Left lung (tissue), 14 donors: ENCODE measurements at places on chromosomes 1 and 21. TPM values are rescaled to one million over a fixed set of nuclear protein-coding genes. Genes with fewer than 3 reads are reported as not detected.
A peak's percentile ranks its signal among the peaks of the same experiment; 100 is the strongest.

DNA sequence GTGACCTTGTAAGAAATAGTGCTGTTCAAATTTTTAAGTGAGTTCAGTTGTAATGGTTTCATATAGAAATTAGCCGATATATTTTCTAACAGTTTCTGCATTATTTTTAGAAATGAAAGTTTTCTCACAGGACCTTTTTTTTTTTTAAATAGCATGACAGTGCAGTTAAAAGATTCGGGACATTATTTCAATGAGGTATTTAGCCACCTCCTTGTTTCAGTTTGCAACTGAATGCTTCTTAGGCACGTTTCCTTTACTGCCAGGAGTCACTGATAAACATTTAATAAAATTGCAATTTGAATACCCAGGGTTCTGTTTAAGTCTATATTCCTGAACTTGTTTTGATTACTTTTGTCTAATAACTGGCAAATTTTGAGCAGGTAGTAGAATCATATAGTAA is 304.7 kb downstream of the TM2D1 start:
- no peaks in the 10 kb centered on the region for H3K27me3 ChIP-seq
- H3K27ac ChIP-seq: no peak overlapping the region
- H3K36me3 ChIP-seq: no peaks in the 10 kb centered on the region
- no peak for DNase-seq

CALML6 gene
- polyA plus RNA-seq: 0.80 TPM

DNA sequence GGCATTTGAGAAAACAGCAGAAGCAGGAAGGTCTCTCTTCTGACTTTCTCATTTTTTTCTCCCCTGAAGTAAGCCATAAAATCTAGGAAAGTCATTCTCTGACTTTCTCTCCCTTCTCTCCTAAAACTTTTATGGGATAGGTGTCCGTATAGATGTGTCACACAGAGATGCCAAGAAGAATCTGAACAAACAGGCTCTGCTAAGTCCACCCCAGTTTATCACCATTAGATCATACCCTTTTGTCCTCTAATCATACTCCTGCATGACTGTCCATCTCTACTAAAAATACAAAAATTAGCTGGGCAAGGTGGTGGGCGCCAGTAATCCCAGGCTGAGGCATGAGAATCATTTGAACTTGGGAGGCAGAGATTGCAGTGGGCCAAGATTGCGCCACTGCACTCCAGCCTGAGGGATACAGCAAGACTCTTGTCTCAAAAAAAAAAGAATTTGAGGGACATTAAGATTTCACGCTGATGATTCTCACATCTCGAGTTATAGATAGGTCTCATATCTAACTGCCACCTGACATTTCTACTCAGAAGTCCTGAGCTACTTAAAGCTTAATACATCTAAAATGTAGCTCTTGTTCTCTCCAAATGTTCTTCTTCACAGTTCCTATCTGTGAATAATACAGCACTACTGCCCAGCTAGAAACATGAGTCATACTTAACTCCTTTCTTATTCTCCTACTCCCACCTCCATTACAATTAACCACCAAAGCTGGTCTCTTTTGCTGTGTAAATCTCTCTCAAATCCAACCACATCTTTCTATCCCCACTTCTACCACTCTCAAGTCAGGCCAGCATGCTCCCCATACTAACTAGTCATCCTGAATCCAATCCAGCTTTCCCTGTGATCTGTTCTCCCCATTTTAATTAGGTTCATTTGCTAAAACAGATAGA is 47.7 kb downstream of the ZNF644 start:
- no peaks in the 10 kb centered on the region for H3K36me3 ChIP-seq
- no peak overlapping the region for H3K4me3 ChIP-seq
- no peaks in the 10 kb centered on the region for H3K27me3 ChIP-seq
- DNase-seq: no peak
- H3K4me1 ChIP-seq: no peaks in the 10 kb centered on the region
- no peak overlapping the region for H3K27ac ChIP-seq

DNA sequence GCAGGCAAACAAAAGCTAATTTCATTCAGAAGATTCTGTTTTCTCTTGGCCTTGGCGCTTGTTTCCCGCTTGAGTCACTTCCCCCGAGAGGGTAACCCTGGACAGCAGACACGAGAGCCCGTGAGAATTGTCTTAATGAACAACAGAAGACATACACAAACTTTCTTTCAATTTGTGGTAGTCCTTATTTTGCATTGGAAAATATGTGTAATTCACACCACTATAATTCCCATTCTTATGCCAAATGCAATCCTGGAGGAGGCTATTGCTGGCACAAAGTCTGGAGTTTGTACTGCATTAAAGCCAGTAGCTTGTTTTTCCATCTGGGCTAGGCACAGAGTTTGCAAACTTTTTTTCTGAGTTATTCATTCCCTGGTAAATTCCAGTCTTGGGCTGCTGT is 109.8 kb upstream of the IVNS1ABP start:
- no peak overlapping the region for H3K4me3 ChIP-seq
- H3K36me3 ChIP-seq: no peaks in the 10 kb centered on the region
- no peak for DNase-seq
- H3K27me3 ChIP-seq: no peaks in the 10 kb centered on the region

- H3K36me3 ChIP-seq: peaks cover 18% of the 10 kb centered on the region
- DNase-seq: no peak
- H3K4me3 ChIP-seq: no peak overlapping the region
Measured at GRCh38 chr1:31902510-31902860, 35.7 kb downstream of the PTP4A2 start.

NTNG1 gene
- polyA plus RNA-seq: 26.7 TPM

- H3K4me1 ChIP-seq: no peaks in the 10 kb centered on the region
- no peaks in the 10 kb centered on the region for H3K36me3 ChIP-seq
- DNase-seq: no peak
- H3K4me3 ChIP-seq: no peak overlapping the region
- no peaks in the 10 kb centered on the region for H3K27me3 ChIP-seq
Measured at GRCh38 chr1:82064691-82065090, 264.0 kb downstream of the ADGRL2 start.

GRCh38 chr1:12426030-12426429 is 192.0 kb downstream of the DHRS3 start:
- H3K4me3 ChIP-seq: no peak overlapping the region
- peaks cover 14% of the 10 kb centered on the region for H3K36me3 ChIP-seq
- DNase-seq: no peak
- no peaks in the 10 kb centered on the region for H3K4me1 ChIP-seq
- H3K27me3 ChIP-seq: no peaks in the 10 kb centered on the region

DNA sequence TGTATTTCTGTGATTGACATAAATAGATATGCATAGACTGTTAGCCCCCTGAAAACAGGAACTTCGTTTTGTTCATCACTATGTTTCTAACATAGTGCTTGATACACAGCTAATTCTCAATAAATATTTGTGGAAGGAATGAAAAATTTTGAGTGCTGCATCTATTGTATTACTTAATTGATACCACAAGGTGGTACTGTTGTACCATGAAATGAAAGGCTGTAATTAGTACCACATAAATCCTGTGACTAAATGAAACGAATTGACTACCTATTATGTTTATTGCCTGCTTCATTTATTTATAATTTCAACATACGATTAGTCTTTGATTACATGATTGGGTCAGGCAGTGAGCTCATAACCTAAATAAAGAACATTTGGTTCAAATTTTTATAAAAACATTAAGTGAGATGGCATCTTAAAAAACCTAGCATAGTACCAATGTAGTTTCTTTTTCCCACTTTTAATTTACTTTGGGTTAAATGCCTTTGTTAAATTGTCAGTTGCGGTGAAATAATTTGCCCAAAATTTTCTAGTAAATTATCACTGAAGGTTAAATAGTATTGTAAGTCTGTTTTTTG is 15.0 kb upstream of the TGFB2 start:
- H3K27me3 ChIP-seq: no peaks in the 10 kb centered on the region
- H3K27ac ChIP-seq: no peak overlapping the region
- no peaks in the 10 kb centered on the region for H3K4me1 ChIP-seq
- no peak overlapping the region for H3K4me3 ChIP-seq

- H3K4me3 ChIP-seq: no peak overlapping the region
- H3K27me3 ChIP-seq: no peaks in the 10 kb centered on the region
- no peaks in the 10 kb centered on the region for H3K36me3 ChIP-seq
- H3K27ac ChIP-seq: no peak overlapping the region
- H3K4me1 ChIP-seq: no peaks in the 10 kb centered on the region
Measured at GRCh38 chr1:28313702-28314546, 14.9 kb upstream of the MED18 start.

DNA sequence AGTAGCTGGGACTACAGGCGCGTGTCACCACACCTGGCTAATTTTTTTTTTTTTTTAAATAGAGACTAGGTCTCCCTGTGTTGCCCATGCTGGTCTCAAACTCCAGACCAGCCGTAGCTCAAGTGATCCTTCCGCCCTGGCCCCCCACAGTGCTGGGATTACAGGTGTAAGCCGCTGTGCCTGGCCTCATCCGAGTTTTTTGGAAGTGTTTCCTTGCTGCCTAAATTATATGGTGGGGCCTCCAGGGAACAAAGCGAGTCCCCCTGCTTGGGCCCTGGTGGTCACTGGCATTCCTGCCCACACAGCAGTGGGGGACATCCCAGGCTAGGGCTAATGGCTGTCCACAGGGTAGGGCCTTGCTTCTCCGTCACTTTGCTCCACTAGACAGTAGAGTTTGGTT is 143.8 kb downstream of the PCBP3 start:
- no peaks in the 10 kb centered on the region for H3K27me3 ChIP-seq
- H3K27ac ChIP-seq: no peak overlapping the region
- no peaks in the 10 kb centered on the region for H3K4me1 ChIP-seq

GRCh38 chr1:25847929-25848328 is 11.3 kb downstream of the AUNIP start:
- no peaks in the 10 kb centered on the region for H3K27me3 ChIP-seq
- no peaks in the 10 kb centered on the region for H3K4me1 ChIP-seq
- H3K36me3 ChIP-seq: no peaks in the 10 kb centered on the region
- no peak overlapping the region for H3K4me3 ChIP-seq

- H3K4me3 ChIP-seq: no peak overlapping the region
- no peak overlapping the region for H3K27ac ChIP-seq
- H3K36me3 ChIP-seq: no peaks in the 10 kb centered on the region
- peaks cover 11% of the 10 kb centered on the region for H3K27me3 ChIP-seq
Measured at GRCh38 chr1:165928075-165928731, 100.8 kb downstream of the UCK2 start.

SOX13 gene
- polyA plus RNA-seq: 53.1 TPM

NCAM2 gene
- polyA plus RNA-seq: 5.3 TPM

GJA5 gene
- polyA plus RNA-seq: 67.6 TPM

DNA sequence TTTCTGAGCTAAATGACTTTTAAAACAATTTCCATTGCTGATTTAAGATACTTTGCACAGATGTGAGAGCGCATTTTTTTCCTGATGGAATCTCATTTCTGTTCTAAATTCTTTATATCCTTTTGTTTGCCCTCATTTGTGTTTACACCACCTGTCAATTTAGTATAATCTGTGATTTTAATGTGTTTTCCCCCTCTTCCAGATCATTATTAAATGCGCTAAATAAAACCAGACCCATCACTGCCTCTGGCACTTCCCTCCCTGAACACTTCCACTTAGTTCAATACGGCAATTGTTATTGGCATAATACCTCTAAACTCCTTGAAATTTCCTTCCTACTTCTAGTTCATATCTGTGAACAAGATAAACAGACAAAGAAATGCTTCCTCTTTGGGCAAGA is 186.9 kb upstream of the ADGRL2 start:
- no peaks in the 10 kb centered on the region for H3K27me3 ChIP-seq
- no peak overlapping the region for H3K27ac ChIP-seq
- no peak overlapping the region for H3K4me3 ChIP-seq

DNA sequence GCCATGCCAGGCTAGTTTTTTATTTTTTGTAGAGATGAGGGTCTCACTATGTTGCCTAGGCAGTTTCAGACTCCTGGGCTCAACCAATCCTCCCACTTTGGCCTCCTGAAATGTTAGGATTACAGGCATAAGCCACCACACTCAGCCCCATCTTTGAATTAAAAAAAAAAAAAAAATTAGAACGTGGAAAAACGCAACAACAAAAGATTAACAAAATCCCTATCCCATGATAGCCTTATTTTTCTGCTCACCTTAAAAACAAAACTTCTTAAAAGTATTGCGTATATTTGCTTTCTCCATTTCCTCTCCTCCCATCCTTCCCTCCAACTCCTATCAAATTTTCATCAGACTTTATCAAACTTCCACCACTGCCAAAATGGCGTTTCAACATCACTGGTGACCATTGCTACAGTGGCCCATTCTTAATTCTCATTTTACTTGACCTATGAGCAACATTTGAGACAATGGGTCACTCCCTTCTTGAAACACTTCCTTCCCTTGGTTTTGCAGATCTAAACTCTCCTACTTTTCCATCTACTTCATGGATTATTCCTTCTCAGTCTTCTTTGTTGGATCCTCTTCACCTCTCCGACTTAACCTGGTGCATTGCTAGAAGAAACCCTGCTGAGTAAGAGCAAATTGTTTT is 579 bp upstream of the ZNF684 start:
- peak overlapping the region; percentile 91 for H3K27ac ChIP-seq
- peak; percentile 41 for DNase-seq
- H3K27me3 ChIP-seq: no peaks in the 10 kb centered on the region
- H3K4me1 ChIP-seq: peaks cover 20% of the 10 kb centered on the region
